Amygdala (tissue), 56 donors: ENCODE measurements at places on chromosomes 6 and 20.

DNA sequence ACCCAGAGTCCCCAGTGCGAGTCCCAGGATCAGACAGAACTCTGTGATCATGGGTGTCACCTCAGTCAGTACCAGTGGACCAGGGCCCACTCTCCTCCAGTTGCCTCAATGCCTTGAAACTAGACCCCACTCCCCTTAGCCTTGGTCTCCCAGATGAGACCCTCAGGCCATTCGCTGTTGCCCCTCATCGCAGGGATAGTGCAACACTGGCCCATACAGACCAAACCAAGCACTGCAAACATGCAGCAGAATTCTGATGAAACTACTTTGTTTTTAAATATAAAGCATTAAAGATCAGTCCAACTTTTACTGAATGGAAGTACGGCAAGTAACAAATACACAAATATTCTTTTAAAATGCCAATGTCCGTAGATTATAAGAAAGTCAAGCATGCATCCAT, 101.2 kb upstream of the NT5E start:
- no peak for DNase-seq

- DNase-seq = no peak
These were observed 50.6 kb upstream of the EXOC2 start for GRCh38 chr6:743320-744096.

- no peak for DNase-seq
These were observed 760.6 kb upstream of the CHD6 start for GRCh38 chr20:42378826-42379225.

- DNase-seq = no peak
These were observed 5.0 kb upstream of the GABRR1 start for GRCh38 chr6:89221971-89222711.

DNA sequence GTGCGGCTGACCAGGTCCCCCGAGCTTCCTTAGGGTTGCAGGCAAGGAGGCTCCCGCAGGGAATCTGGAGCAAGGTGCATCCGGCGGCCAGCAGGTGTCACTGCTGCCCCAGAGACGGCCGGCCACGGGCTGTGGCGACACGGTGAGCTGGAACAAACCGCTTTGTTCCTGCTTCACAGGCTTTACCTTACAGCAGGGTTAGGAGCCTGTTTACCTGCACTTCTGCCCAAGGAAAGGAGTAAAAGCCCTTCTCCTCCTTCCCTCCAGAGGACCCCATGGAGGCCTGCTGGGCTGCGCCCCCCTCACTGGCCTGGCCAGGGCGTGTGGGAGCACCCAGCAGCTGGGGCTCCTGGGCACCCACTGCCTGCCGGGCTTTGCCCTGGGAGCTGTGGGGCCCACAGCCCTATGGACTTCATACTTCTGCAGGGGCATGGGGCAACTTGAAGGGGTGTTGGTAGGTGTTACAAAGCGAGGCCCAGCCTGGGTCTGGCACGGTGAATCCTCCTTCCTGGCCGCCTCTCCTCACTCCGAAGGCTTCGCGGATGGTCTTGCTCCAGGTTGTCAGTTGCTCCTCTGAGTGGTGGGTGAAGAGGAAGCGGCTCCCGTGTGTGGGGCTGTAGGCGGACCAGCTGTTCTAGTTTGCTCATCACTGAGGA, 88.4 kb downstream of the CDC5L start:
- DNase-seq = peak; percentile 36

DNA sequence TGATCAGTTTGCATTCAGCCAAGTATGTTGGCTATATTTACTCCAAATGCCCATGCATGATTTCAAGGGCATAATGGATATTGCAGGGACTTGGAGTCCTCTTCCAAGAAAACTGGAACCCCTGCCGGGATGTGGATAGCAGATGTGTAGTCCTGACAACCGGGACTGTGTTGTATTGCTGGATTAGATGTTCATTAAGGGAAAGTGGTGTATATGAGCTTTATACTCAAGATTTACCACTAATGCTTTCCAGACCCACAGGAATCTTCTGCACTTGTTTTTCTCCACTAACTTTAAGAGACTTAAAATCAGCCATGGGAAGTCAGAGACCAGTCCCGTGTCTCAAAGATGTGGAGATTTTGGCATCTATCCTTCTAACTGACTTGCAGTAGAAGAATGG, 770.9 kb downstream of the HDGFL1 start:
- DNase-seq = no peak

GRCh38 chr6:96787846-96788580, 49.3 kb downstream of the GPR63 start:
- no peak for DNase-seq
